MM.1S (cell line): ENCODE measurements at places on chromosomes 1 and 21.

DNA sequence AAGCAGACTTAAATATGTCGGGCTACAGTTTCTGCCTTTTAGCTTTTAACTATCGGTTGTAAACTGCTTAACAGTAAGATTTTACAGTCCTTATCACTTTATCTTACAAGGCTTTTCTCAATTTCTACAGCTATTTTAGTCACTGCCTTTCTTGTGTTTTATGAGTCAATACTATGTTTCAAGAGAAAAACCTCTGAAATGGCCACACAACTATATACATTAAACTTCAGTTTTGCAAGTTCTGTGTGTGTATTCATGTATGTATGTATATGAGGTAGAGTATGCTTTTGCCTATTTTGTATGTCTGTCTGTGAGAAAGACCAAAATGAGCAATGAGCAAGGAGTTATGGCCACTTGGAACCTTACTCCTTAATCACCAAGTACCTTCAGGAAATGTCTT lies 169.8 kb downstream of the SYT2 start:
- no peak for DNase-seq

GRCh38 chr1:234977875-234978396 lies 150.7 kb downstream of the TOMM20 start:
- no peak for DNase-seq

GRCh38 chr1:198265073-198265661 lies 108.4 kb downstream of the NEK7 start:
- no peak for DNase-seq

DNA sequence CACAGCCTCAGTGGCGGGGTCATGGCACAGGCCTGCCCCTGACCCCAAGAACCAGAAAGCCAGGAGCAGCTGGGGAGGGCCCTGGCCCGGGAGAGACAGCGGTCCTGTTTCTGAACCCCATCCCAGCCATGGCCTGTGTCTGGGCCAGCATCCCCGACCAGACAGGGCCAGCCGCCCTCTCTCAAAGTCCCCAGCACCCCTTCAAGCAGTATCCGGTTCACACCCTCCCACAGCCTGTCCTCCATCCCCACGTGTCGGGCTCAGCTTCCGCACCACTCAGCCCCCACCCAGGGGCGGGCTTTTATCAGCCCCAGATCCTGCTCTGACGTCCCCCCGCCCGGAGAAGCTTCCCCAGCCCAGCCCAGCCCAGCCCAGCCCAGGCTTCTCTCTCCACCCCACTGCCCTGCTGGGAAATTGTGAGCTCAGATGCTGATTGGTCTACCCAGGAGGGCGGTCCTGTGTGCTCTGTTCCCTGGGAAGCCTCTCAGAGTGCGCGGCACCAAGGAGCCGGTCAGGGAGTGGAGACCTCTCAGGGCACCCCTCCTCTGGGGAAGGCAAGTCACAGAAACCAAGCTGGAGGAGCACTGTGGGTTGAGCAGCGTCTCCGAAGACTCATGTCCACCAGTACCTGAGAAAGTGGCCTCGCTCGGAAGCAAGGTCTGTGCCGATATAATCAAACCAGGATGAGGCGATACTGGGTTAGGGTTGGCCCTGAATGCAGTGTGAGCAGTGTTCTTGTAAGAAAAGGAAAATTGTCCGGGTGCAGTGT lies 4.7 kb upstream of the FAAP20 start:
- DNase-seq = peak; percentile 15

DNA sequence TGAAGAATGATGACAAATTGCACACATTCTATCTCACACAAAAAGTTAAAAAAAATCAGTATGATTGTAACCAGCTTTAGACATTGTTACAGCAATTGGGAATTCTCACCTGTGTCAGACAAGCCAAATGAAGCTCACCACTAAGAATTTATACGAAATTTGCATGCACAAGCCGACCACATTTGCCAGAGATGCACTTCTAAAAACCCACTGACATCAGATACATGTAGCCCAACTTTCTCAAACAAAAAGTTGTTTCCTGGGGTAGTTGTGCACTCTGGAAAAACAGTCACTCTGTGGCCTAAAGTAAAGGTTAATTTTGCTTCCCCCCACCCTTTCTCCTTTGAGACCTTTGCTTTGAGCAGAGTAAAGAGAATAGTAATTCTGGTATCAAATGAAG lies 67.9 kb upstream of the IL12RB2 start:
- DNase-seq = no peak

DNA sequence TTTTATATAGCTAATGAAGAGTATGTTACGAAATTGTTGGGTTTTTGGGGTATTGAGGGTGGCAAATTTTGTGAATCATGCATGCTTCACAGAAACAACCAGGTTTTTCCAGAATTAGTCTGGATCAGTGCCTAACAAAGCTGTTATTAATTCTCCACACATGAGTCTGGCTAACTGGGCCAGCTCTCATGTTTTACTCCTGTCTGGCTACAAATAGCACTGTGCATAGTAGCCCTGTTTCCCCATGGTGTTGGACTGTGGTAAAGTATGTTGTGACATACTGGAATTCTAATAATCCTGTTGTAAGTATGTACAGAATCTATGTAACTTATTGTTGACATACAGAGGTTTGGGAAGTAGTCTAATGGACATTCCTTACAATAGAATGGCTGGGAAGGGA lies 35.8 kb downstream of the S100B start:
- DNase-seq = no peak

DNA sequence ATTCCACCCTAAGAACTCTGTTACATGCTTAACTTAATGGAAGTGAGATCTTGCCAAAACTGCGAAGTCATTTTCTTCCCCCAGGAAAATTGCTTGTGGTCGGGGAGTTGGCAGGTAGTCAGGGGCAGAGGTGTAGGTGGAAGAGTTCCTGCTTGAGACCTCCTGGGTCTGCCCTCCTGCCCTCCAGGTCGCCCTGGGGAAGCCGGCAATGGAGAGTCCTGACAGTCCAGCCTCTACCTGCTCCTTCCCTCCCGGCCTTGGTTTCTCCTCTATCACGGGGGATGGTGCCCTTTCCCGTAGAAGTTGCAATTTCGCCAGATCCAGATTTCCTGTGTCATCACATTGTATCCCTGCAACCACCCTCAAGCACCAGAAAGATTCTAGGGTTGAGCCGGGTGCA lies 463.8 kb downstream of the MATN1 start:
- DNase-seq = no peak

- DNase-seq = no peak
Measured at GRCh38 chr1:238589843-238590435, 699.2 kb upstream of the ZP4 start.

GRCh38 chr1:37739222-37739621 lies 25.7 kb downstream of the EPHA10 start:
- DNase-seq = peak; percentile 93

- DNase-seq = no peak
Measured at GRCh38 chr1:165925498-165926079, 98.2 kb downstream of the UCK2 start.

DNA sequence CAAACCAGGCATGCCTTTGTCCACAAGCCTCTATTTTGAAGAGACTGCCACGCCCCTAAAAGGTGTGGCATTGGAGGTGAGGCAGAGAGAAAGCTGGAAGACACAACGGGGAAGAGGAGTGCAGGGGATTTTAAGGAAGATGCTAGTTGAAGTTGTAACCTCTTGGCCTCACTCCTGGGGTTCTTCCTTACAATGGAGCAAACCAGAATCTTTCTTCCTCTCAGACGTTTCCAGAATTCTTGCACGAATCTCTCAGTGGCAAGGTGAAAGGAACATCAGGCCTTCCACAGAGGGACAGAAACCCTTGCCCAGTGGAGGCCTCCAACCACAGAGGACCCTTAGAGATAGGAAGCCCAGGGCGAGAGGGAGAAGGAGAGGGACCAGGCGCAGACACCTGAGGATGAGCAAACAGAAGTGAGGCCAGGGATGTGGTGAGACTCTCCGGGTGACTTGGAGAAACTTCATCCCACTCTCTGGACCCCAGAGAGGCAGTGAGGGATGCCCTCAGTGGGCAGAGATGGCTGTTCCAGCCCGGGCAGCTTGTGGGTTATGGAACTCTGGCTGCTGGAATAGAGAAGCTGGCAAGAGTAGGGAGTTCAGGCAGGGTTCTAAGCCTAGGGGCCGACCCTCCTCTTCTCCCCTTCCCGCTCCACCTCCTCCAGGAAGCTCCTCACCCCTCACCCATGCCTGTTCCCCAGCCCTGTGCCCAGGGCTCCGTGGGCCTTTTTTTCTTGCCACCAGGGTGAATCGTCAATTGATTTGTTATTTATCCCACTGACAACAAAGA lies 136.8 kb upstream of the RUNX3 start:
- no peak for DNase-seq

DNA sequence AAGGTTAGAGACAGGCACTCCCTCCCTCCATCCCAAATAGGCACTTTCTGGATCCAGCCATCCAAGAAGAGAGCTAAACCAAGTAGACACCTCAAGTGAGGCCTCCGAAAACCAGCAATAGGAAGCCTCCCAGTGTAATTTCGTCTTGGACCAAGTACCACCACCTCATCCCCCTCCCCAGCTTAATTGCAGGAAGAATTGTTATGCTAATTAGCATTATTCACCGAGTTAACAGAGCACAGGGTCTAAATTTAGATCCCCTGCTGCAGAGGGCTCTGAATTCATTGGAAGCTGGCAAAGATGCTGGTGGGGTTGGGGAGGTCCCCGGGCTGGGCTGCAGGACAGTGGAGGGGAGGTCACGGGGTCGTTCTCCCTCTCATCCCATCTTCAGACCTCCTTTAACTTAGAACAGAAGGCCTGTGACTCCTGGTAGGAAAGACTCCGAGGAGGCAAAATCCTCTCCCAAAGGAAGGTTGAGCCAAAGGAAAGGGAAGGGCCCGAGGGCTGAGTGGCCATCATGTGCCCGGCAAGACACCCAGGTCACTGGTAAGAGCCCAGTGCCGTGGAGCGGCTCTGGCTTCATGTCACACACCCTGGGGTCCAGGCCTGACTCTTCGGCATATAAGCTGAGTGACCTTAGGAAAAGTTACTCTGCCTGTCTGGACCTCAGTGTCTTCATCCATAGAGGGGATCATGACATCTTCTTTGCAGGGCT lies 209.2 kb upstream of the GRIK3 start:
- no peak for DNase-seq

DNA sequence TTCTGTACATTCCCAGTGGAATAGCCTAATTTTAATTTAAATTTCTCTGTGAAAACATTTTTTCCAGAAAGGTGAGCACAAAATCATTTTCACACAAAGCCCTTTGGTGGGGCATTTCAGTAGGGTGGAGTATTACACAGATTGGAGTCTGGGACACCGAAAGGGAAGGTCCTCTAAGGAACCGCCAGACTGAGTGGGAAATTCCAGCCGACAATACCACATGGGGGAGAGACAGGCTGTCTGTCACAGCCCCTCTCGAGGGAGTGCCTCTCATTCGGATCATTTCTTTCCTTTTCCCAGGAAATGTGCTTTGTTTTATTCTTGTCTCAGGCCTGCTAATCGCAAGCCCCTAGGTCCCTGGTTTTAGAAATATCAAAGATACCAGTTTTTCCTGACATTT lies 150.6 kb upstream of the HOOK1 start:
- no peak for DNase-seq

DNA sequence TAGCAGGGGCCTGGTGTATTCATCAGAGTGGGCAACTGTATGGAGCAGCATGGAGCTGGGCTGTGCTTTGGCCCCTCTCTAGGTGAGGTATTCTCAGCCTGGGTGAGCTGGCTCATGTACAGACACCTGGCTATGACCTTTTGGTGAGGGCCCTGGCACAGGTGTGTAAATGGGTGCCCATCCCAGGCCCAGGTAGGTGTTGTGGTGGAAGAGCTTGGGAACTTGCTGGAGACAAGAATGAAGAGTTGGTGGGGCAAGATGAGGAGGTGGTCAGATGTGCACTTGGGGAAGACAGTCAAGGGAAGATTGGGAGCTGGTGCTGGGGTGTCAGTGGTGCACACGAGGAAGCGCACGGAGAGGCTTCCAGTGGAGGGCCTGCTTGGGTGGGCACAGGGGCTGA lies 95.5 kb downstream of the TRIM11 start:
- DNase-seq = no peak

GRCh38 chr1:34870395-34870794 lies 10.8 kb upstream of the SMIM12 start:
- DNase-seq = no peak

DNA sequence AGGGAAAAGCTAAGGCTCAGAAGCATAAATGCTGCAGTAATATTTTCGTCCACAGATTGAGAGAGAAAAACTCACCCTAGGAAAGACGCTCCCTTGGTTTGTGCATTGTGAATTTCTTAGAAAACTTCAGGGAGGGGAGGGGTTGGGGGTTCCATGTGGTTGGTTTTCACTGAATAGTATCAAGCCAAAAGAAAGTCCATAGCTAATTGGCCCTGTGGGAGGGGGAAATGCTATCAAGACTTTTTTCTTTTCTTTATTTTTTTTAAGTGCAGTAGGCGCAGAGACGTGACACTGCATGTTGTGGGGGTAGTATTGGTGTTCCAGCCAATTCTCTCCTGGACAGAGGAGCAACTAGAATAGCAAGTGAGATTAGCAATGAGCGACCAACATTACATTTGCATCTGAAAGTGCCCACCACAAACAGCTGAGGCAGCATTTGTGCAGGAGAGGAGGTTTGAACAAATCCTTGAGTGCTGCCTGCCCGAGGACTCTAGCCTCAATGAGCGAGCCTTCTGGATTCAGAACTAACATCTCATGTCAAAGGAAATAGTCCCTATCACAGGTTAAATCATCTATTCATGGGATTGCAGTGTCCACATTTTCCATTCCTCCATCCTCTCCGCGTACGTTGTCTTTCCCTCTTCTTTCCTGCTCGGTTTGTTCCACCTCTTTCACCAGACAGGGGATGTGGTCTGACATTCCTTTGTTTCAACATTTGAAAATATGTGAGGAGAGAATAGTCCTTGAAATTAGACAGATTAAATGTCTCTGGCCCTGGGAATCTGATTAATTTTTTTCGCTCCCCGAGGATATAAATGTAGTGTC lies 118.0 kb upstream of the MARK1 start:
- peak; percentile 41 for DNase-seq

DNA sequence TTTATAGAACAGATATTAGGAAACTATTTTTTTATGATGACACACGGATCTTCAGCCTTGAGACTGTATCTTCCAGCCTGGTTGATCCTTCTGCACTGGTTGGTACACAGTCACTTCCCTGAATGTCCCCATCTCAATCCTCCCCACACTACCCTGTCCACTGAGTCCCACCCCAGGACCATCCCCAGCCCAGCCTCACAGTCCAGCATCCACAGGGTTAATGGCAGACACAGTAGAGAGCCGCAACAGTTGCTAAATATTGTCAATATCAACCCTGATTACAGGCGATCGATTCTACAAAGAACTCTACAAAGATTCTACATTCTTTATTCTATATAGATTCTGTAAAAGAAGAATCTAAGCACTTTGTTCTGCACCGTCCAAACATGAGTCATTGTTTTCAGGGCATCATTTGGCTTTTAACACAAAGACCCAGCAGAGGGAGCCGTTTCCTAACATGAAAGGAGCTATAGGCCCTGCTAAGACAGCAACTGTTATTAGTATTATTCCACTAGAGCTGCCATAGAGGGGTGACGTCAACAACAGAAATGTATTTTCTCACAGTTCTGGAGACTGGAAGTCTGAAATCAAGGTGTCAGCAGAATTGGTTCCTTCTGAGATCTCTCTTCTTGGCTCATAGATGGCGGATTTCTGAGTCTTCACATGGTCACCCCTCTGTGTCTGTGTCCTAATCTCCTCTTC lies 30.1 kb upstream of the IFNAR2 start:
- peak; percentile 97 for DNase-seq
